Adipocyte (in vitro differentiated cells): ENCODE measurements at places on chromosomes 5 and 9.

GRCh38 chr5:32539981-32540845, 45.1 kb upstream of the SUB1 start:
- DNase-seq = no peak

DNA sequence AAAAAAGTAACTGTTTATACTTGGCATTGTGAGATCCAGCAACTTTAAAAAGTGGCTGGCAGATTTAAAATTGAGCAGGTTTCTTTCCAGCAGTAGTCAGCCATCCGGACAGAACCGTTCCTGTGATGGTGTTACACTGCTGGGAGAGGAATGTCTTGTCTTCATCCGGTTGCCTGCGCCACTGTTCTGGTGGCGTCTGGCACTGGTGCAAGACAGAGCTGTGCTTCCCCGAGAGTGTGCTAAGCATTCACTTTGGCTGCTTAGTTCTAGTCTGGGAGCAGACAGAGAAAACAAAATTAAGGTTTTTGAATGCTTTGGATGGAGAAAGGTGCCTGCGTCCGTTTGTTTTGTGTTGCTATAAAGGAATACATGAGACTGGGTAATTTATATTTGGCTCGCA, 35.5 kb upstream of the CREBRF start:
- DNase-seq = no peak

GRCh38 chr9:9892217-9892616, 720.6 kb downstream of the PTPRD start:
- DNase-seq = no peak

GRCh38 chr5:119366540-119366881, 10.7 kb downstream of the TNFAIP8 start:
- no peak for DNase-seq

DNA sequence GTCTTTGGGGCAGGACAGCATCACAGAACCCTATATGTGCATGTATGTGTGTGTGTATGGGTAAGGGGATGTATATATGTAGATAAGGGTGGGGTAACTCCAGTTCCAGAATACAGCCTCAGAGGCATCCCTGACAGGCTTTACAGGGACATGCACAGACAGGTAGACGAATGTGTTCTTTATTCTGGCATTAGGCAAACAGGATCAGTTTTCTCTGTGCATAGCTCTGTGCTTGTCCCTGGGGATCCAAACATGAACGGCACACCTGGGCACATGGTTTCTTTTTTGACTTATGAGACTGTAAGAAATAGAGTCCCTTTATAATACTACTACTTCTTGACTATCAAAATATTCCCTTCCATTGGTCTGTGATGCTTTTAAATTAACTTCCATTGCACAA, 120.6 kb downstream of the TRIO start:
- no peak for DNase-seq

- no peak for DNase-seq
Measured at GRCh38 chr5:159053216-159053615, 46.5 kb downstream of the EBF1 start.

GRCh38 chr5:23655674-23656073, 148.3 kb downstream of the PRDM9 start:
- no peak for DNase-seq

DNA sequence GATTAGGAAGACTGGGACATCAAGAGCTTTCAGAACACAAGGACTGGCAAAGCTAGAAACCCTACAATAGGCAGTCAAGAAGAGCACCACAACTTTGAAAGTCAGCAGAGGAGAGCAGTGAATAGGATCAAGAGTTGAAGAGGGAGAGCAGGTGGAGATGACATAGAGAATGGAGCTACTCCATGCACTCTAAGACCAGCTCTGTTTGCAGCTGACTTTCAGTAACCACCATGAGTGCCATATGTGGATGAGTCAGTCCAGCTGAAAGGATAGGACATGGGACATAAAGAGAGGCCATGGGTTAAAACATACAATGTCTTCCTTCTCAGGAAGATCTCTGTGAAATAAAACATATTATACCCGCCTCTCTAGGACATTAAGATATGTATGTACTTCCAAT, 289.1 kb upstream of the KLF4 start:
- DNase-seq = no peak

GRCh38 chr5:135094339-135095051, 60.5 kb upstream of the PITX1 start:
- DNase-seq = no peak

DNA sequence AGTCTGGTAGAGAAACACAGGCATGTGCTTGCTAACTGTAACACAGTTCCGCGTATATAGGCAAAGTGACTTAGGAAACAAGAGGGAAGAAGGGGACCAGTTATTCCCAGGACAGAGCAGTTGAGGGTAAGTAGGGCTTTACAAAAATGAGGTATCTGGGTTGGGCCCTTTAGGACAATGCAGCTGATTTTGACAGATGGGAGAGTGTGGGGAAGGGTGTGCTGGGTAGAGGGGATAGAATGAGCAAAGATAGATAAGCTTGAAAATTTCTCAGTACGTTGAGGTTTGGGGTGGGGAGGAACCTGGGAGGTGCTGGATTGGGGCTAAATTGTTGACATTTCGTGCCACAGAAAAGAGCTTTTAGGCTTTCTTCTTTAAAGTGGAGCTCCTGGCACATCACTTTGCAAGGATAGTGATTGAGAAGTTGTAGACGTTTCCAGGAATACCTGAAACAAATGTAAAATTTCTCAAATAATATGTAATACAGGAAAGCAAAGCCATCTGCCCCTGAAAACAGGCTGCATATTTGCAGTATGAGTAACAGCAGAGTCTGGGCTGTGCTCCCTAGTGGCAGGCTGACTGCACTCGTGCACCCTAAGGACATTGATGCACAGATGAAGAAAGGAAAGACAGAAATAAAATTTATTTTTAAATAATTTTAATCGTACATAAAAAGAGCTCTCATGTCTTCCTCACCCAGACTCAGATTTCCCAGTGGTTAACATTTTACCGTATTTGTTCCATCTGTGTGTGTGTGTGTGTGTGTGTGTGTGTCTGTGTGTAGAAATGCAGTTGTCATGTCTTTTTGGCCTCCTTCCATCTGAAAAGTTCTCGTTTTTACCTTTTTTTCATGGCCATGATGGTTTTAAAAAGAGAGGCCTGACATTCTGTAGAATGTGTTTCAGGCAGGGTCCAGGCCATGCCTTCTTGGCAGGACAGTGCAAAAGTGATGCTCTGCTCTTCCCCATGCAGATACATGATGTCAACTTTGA, 144.9 kb upstream of the DMRT1 start:
- peak; percentile 88 for DNase-seq

DNA sequence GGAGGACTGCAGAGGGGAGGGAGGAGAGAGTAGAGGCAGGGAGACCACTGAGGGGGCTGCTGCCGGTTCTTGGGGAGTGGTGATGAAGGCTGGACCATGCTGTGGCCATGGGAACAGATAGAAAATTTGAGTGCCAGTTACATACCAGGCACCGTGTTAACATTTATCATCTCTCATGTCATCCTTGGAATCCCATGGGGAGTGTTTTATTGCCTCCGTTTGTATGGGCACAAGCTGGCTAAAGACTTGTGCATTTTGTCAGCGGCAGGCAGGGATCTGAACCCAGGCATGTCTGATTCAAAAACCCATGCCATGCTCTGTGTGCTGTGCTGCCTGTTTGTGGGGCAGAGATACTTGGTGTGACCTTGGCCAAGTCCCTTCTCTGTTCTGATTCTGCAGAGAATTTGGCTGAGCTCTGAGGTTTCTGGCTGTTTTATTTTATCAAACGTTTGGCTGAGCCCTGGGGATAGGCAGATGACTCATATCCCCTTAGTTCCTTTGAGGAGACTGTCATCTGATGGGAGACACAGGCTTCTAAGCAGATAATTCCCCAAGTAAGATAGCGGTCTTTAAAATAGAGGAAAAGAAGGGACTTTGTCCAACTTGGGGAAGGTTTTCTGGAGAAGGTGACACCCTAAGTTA, 22.2 kb downstream of the COL27A1 start:
- peak; percentile 60 for DNase-seq

- no peak for DNase-seq
Measured at GRCh38 chr5:67243349-67243748, 46.8 kb upstream of the CD180 start.

DNA sequence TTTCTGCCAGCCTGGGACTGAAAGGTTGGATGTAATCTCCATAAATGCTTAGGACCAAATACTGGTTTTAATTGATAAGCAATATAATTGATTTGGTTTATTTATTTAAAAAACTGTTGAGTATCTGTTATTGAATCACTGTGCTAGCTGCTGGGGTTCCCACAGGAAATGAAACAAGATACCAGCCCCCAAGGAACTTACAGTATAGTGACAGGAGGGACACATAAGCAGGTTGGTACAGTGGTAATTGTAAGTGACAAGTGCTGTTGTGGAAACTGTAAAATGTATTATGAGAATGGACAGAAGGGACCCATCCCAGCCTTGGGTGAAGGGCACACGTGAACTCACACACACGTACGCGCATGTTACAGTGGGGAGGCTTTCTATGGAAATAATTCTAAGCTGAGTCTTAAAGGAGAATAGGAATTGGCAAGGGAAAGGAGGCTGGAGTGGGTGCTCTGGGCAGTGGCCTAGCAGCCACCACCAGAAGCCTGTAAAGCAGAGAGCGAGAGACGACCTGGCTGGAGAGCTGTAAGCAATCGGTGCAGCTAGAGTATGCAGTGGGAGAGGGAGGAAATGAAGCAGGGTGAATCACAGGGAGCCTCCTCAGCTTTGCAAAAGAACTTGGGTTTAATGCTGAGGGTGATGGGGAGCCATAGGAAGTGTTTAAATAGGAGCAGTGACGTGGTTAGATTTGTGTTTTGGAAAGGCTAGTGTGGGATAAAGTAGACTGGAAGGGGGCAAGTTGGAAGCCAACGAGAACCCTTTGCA, 39.3 kb downstream of the GLRA1 start:
- no peak for DNase-seq

DNA sequence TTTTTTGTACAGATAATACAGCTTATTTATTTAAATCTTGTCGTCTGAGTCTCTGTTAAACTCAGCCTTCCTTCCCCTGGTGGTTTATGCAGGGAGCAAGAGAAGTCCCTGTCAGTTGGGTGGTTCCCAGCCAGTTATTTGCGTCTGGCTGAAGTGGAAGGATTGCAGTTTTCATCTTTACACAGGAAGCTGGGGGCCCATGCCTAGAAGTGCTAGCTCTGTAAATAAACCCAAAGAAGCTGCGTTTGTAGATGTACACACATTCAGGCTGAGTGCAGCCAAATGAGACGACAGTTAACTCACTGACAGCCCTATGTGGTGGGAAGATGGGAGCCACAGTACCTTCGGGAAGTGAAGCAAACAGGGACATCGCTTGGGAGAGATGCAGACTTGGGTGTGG, 122.1 kb downstream of the SAXO1 start:
- no peak for DNase-seq
